ENCODE measurements at places on chromosomes 12 and 14.

DNA sequence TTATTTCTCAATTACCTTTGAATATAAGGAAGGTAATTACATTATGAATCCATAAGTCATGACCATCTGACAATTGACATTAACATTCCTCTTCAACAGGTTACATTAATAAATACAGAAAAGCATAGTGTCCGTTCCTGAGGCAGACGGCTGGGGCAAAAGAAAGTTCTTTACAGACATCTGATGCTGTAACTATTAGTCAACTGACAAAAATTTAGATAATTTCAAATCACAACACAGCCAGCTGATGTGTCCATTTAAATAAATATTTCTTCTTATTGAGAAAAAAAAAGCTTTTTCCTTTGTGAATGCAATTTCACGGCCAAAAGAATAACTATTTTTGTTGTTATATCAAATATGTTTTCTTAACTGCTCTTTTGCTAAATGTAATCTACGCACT lies 9.2 kb upstream of the PYROXD1 start:
- DNase-seq, result no peak

- DNase-seq, result peak; percentile 5
Observed at GRCh38 chr14:25032092-25032784, 17.7 kb downstream of the STXBP6 start.

DNA sequence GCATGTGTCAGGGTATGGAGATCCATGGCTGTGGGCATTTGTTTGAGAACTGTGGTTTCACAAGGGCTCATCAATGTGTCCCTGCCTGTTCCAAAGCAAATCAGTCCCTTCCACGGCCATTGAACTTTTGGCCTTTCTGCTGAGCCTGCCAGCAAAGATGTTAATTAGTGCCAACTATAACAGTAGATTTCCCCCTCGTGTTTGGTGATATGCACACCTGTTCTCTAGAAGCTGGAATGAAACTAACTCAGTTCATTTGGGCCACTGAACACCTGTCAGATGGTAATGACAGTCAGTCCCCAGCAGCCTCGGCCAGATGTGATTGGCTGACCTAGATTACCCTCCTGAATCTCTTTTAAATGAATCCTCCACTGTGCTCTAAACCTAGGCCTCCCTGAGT lies 43.2 kb downstream of the IRAK3 start:
- no peak for DNase-seq

DNA sequence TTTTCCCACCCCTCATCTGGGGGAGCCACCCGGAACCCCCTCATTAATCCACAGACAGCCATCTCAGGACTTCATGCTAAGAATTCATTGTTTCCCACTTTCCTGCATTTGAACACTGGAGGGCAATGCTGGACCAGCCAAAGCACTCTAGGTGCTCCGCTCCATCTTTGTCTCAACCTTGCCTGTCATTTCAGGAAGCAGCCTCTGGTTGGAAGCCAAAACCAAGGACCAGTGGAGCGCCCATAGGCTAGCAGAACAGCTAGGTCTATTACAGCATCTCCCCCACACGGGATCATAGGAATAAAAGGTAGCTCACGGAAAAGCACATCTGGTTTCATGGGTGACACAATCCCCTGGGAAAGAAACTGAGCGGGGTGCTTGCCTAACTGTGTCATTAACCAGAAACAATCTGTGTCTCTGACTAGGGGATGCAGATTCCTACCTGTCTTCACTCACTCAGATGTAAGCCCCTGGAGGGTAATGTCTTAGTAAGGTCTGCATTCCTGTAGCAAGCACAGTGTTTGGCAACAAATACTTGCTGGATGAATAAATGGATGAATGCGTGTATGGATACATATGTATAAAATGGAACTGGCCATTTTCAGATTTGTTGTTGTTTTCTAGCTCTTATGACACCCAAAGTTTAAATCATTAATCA lies 197.0 kb downstream of the DAD1 start:
- DNase-seq, result no peak

DNA sequence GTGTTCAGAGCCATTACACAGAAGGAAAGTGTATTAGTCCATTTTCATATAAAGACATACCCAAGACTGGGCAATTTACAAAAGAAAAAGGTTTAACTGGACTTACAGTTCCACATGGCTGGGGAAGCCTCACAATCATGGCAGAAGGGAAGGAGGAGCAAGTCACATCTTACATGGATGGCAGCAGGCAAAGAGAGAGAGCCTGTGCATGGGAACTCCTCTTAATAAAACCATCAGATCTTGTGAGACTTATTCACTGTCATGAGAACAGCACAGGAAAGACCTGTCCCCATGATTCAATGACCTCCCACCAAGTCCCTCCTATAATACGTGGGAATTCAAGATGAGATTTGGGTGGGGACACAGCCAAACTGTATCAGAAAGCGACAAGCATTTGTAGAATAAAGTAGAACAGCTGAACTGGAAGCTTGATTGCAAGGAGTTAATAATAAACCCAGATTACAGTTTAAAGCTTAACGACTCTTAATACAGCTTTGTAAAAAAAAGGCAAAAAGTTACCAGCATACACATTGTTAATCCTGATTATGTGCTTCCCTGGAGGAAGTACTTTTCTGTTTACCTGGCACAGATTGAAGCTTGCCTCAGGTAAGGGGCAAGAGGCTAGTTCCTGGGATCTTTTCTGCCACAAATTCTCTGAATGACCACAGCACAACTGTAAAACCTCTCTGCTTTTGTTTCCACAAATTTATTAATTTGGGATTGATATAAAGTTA lies 18.1 kb upstream of the STON2 start:
- DNase-seq, result no peak

- no peak for DNase-seq
Observed at GRCh38 chr12:108980831-108981618, 39.8 kb downstream of the SVOP start.

- DNase-seq, result no peak
Observed at GRCh38 chr12:95118138-95118787, 44.8 kb upstream of the NR2C1 start.

DNA sequence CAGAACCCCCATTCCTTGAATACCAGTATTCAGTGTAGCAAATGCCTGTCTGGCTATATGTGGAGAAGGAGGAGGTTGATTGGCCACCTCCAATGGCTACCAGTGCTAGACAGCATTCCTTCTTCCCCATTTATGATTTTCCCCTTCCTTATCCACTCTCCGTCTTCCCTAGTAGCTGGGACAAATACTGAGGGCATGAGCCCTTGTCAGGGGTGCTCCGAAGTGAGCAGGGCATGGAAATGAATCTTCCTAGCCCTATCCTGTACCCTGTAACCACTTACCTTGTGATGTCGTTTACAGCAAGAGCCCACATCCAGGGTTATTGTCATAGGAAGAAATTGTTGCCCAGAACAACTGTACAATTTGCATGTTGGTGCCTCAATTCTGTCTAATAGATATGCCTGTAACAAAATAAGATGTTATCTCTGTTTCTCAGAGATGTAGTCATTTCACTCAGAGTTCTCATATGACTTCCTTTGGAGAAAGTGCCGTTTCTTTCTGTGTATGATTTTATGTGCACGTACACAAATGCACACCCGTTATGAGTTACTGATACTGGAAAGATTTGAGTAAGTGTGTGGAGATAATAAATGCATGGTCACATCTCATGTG lies 423.7 kb downstream of the EGLN3 start:
- no peak for DNase-seq

- DNase-seq, result peak; percentile 99
Observed at GRCh38 chr12:52050758-52051541, at the start of gene NR4A1. Gene NR4A1, plus strand, starts transcription at chr12:52051442. Its CDS starts 2,887 bp downstream, at chr12:52054329.

DNA sequence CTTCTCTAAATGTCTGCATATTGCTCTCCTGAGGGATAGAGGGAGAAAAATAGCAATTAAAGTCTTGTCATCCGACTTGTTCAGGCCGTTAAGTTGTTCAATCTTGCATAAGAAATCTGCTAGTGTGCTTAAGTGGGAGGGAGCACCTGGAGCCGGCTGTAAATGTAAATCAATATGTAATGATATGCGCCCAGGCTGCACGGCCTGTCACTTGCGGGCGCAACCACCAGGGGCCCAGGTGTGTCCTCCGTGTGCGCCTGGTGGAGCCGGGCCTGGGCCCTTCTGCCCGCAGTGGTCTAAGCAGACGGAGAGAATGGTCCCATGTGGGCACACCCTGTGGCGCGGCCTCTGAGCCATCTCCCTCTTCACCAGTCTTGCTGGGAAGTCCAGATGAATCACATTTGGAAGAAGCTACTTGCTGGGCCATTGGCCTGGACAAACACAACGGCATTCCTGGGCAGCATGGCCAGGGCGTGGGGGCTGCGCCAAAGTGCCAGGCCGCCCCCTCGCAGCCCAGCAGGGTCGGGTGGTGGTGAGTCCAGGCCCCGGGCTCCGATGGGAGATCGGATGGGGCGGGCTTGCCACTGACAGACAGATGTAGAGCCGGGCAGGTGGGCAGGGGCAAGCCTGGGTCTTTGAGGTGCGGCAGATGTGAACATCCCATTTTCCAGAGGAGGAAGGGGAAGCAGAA lies 193.3 kb upstream of the C14orf180 start:
- no peak for DNase-seq

DNA sequence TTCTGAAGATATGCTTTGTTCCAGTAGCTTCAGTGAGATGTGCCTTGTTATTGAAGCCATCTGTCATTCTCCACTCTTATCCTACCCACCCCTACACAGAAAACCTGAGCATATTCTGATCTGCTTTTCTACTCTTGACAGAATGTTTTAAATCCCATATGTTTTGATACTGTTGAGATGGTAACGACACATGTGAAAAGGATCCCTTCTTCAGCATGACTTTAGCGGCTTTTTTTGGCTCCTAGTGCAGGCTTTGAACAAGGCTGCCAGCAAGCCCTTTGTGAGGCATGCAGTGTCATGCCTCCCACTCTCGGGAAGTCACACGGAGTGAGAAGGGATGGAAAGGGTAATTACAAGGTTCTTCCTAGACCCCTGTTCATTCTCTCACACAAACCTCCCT lies 228.8 kb upstream of the RGS6 start:
- no peak for DNase-seq

GRCh38 chr12:111438481-111438880 lies 32.8 kb downstream of the SH2B3 start:
- DNase-seq, result peak; percentile 59
